ENCODE measurements at places on chromosomes 1 and 21.

DNA sequence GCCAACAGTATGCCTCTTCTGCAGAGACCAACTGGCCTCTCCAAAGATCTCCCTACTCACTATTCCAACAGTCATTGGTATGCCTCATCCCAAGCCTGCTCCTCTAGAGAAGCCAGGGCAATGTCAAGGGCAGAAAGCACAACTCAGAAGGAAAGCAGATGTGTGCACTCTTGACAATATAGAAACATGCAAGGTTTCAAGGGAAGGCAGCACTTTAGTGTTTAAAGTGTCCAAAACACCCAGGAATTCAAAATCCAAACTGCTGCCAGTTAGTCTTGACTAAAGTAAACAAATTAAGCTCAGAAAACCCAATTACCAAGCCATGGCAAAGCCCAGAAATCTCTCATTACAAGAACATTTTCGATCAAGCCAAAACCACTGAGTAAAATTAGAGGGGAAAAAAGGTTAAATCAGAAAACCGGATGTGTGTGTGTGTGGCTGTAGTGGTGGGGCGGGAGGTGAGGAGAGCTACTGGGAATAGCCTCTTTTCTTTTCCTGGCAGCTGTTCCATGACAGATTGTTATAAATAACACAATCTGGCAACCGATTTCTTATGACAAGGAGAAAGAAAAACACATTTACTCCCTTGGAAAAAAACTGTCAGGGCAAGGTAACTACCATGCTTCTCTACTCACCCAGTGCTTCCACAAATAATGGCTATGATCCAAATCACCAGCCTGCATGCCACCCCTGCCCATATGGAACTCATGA is 39.2 kb downstream of the EIF2B3 start:
- no peak for DNase-seq

DNA sequence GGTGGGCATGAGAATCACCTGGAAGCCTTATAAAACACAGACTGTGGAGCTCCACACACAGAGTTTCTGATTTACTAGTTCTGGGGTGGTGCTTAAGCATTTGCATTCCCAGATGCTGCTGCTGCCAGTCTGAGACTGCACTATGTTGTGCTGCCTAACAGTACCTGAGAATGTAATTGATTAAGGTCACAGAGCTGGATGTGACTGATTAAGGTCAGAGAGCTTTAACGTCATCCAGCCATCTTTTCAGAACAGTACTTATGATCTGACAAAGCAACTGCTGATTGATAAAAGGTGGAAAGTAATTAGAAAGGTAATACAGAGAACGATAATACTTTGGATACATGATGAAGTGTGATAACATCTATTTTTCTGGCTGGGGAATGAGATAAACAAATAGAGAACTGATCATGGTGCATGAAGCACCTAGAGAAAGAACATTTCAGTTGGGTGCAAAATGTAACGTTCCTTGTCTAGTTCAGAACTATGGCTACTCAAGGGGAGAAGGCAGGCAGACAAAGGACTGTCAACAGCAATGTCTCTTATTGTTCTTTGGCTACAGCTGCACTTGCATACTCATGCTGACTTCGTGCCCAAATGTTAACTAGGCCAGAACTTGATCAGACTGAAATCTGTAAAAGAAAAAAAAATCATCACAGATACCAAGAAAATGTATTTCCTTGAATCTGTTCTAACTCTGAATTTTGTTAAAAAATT is 3.7 kb upstream of the UCK2 start:
- DNase-seq, result no peak

- DNase-seq, result no peak
These were observed 73.6 kb downstream of the JMJD4 start for GRCh38 chr1:227661495-227661894.

DNA sequence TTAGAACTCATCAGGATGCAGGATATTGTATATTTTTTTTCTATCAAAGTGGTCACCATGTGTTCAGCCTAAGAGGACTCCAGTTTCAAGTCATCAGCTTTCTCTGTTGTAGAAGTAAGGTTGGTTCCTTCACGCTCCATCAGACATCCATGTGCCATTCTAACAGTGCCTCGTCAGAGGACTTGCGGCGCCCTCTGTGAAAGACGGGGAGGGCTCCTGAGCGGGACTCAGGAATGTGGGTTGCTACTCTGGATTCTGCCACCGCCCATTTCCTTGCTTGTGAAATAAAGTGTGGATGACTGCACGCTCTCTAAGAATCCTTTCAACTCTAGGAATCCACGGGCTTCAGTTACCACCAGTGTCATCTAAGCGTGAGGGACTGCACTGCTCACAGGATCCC is 593.5 kb downstream of the KIF26B start:
- DNase-seq, result no peak

DNA sequence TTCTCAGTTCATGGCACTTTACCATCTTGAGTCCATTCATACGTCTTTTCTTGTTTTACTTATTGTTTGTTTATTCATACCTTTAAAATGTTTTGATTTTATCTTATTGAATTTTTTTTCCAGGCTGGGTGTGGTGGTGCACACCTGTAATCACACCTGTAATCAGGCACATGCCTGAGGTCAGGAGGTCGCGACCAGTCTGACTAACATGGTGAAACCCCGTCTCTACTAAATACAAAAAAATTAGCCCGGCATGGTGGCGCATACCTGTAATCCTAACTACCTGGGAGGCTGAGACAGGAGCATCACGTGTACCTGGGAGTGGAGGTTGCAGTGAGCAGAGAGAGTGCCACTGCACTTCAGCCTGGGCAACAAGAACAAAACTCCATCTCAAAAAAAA is 104.1 kb upstream of the MROH9 start:
- DNase-seq, result no peak

DNA sequence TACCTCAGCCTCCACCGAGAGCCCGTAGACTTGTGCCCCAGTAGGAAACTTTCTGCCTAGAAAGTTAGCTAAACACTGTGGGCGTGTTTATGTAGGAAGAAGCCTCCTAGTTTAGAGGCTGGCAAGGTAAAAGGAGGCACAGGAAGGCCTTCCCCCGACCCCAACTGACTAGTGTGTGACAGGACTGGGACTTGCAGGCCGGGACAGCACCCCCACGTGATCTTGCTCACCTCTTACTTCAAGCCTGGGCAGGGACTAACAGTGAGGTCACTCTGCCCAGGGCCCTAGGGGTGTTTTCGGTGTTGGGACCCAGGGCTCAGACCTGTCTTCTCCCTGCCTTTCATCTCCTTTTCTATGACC is 392 bp upstream of the TAGLN2 start:
- DNase-seq, result peak; percentile 94

- no peak for DNase-seq
These were observed 5.8 kb downstream of the ATP1B1 start for GRCh38 chr1:169112241-169112640.

DNA sequence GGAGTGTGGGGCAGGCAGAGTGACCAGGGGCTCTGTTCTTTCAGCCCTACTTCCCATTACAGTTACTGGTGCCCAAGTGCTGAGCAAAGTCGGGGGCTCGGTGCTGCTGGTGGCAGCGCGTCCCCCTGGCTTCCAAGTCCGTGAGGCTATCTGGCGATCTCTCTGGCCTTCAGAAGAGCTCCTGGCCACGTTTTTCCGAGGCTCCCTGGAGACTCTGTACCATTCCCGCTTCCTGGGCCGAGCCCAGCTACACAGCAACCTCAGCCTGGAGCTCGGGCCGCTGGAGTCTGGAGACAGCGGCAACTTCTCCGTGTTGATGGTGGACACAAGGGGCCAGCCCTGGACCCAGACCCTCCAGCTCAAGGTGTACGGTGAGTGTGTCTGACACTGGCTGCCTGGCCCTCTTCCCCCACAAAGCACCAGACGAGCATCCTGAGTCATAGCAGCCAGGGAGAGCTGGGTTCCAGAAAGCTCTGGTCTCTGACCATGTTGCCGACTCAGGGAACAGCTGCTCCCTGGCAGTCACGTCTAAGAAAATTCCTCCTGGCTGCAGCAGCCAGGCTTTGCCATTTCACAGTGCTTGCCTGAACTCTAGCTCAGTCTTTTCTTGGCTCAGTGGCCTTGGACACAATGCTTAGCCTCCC is 3.3 kb downstream of the SLAMF8 start:
- DNase-seq, result no peak

GRCh38 chr1:193753038-193753756 is 566.8 kb upstream of the B3GALT2 start:
- no peak for DNase-seq

DNA sequence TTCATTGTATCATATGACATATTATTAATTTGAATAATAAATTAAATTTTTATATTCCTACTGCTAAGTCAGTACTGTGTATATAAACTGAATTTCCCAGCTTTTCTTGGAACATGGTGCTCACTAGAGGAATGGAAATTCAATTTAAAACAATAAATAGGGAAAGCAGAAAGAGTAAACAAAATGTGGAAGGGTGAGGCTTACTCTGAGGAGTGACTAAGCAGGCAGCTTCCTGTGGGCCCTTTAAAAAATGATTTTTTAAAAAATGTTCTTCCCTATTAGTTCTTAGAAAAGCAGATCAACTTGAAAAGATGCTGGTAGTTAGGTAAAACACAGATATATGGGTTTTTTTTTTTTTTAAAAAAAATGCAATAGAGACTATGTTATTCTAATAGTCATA is 49.5 kb upstream of the S1PR1 start:
- peak; percentile 26 for DNase-seq

DNA sequence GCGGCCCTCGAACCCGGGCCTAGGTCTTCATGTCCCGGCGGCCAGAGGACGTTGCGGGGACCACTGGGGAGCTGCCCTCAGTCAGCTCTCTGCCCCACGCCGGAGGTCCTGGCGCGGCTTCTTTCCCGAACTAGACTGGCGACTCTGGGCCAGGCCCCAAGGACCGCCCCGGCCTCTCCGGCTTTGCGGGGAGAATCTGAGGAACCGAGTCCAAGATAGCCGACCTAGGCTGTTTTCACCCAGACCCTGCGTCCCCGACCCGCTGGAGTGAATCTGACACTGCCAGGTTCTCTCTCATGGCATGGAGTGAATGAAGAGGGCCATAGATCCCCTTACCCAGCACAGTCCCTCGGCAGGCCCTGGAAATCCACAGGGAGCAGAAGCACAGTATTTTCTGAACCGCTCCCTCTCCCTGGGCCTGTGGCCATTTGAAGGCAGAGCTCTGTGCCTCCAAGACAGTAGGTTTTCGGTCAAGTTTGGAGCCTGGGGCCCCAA is 9.9 kb upstream of the BARHL2 start:
- no peak for DNase-seq

- peak; percentile 85 for DNase-seq
These were observed 734.2 kb upstream of the ADAMTS5 start for GRCh38 chr21:27700974-27701614.

- DNase-seq, result no peak
These were observed 7.5 kb downstream of the MRAP start for GRCh38 chr21:32306021-32306780.

GRCh38 chr1:7036386-7036785 is 251.1 kb downstream of the CAMTA1 start:
- no peak for DNase-seq

DNA sequence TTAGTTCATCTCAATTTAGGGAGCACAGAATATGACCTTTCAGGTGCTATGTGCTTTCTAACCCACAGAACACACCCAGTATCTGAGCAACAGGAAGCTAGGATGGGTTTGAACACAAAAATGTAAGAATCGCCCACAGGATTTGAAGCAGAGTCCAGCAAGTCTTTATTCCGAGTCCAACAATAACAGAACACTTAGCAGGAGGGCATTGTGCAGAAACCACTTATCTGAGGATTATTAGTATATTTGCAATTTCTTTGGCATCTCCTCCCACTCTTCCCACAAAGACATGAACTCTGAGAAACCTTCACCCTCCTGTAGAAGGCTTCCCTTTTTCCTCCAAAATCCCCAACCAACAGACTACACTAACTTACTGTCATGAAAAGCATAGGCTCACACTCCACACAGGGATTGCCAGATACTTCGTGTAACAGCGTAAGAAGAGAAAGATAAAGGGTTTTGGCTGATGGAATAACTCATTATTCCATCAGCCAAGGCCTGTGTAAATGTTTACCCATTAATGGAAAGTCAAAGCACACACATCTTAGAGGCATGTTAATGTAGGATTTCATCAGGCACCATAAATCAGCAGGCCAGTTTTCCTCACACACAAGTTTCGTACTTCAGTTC is 16.1 kb downstream of the SIPA1L2 start:
- peak; percentile 11 for DNase-seq

DNA sequence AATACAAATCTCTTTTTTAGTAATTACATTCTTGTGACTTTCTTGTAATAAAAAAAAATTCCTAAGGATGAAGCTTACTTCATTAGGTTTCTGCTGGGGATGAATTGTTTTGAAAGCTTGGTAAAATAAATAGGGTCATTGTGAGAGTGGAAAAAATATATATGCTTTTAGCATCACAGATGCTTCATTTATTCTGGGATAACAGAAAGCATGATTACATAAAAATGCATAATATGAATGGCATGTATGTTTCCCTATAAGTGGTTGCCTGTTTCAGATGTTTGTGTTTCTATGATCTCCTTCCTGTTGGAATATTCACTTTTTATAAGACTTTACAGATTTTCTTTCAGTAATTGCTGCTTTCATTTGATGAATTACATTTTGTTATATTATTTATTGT is 42.3 kb downstream of the HMCN1 start:
- no peak for DNase-seq

- DNase-seq, result peak; percentile 94
These were observed 1.1 kb upstream of the PPM1J start for GRCh38 chr1:112716133-112716720.

DNA sequence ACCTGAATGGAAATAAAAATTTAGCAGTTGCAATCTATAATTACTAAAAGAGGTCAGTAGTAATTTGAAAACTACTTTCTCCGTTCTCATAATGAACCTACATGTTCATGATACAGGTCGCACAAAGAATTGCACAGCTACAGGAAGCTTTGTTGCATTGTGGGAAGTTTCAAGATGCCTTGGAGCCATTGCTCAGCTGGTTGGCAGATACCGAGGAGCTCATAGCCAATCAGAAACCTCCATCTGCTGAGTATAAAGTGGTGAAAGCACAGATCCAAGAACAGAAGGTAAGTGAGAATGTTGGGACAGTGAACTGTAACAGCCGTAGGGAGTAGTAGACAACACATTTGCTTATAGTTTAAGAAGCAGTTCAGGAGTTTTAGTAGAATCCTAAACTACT is 68.8 kb upstream of the BMP8A start:
- no peak for DNase-seq

- DNase-seq, result no peak
These were observed 57.1 kb downstream of the WNT9A start for GRCh38 chr1:227890451-227891222.

GRCh38 chr1:209504571-209504970 is 78.9 kb upstream of the CAMK1G start:
- DNase-seq, result no peak

DNA sequence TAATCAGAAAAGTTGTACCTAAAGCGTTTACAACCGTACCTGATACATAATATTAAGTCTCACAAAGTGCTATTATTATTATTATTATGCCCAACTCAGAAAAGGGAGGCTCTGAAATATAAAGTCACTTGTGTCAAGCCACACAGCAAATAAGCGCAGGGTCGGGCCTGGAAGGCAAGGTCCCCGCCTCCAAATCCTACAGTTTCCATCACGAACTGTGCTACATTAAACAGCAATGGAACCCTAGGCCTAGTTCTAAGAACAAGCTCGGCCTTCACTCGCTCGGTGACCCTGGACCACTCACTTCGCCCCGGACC is 549 bp downstream of the PARS2 start:
- DNase-seq, result no peak
